Kasumi-1 (cell line): ENCODE measurements at places on chromosomes 7 and 10.

GRCh38 chr7:81973117-81973516, 203.3 kb upstream of the HGF start:
- no peak for DNase-seq

GRCh38 chr7:121494516-121494915, 98.4 kb upstream of the FAM3C start:
- DNase-seq = no peak

GRCh38 chr10:112519133-112519761, 72.2 kb downstream of the VTI1A start:
- DNase-seq = no peak

- no peak for DNase-seq
These were observed 364.4 kb downstream of the CXCL12 start for GRCh38 chr10:44020322-44021111.

- no peak for DNase-seq
These were observed 642 bp upstream of the PRKG1 start for GRCh38 chr10:51073453-51074237.

DNA sequence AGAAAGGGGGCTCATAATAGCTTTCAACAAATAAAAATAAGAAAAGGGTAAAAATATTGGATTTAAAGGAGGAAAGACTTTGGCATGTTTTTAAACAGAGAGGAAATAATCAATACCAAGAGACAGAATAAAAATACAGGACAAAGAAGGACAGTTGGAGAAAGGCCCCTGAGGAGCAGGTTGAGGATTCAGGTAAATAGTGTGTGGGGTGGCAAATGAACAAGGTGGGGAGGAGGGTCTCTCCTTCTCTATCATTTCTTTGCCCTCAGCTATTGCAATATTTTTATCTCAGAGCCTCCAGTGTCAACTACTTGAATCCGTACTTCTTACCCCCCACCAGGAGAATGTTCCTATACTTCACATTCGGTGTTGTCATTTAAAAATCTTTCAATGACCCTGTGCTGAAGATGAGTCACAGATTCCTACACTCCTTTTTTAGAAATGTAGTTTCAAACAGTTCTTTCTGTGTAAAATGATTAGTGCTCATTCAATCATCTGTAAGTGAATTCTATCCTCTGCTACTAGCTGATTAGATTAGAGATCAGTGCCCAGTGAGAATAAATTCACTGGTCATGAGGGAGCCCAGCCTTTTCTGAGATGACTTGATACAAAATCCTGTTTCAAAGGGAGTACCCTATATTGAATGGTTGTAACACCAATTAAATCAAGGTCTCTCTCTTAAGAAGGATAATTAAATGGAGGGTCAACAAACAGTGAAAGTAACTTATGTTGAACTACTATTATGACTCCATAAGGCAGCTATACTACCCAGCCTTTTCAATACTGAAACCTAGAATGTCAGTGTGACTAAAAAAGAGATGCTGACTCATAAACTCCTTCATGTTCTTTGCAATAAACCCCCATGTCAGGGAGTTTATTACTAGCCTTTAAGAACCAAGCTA, 50.4 kb upstream of the WNT16 start:
- no peak for DNase-seq
